Thoracic aorta (tissue), 2 donors: ENCODE measurements at places on chromosomes 1 and 21. TPM values are rescaled to one million over a fixed set of nuclear protein-coding genes. Genes with fewer than 3 reads are reported as not detected.

SPOCD1 gene
- 6.6 TPM for total RNA-seq

TBX19 gene
- total RNA-seq, result 9.9 TPM

CD2 gene
- total RNA-seq, result 1.4 TPM

GRCh38 chr1:9597361-9598315, 8.9 kb downstream of the TMEM201 start:
- DNase-seq, result no peak

GRCh38 chr1:234601301-234602017, 8.5 kb downstream of the IRF2BP2 start:
- no peak for DNase-seq
